ENCODE measurements at places on chromosomes 1 and 21.
A peak's percentile ranks its signal among the peaks of the same experiment; 100 is the strongest.

DNA sequence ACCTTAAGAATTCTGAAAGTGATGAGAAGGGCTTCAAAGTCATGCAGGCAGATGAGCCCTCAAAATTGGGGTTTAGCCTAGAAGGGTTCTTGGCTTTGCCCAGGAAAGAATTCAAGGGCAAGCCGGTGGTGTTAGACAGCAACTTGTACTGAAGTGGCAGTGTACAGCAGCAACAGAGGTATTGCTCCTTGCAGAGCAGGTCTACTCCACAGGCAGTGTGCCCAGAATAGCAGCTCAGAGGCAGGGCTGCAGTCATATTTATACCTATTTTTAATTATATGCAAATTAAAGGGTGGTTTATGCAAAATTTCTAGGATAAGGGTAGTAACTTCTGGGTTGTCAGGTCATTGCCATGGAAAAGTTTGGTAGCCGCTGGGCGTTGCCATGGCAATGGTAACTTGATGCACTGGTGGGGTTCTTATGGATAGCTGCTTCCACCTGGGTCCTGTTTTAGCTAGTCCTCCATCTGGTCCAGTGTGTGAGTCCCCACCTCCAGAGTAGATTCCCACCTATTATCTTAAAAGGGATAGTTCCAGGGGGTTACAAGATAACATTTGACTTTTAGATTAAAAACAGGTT lies 57.9 kb upstream of the CR2 start:
- DNase-seq, result no peak

GRCh38 chr21:33059380-33059841 lies 10.5 kb upstream of the OLIG1 start:
- DNase-seq, result no peak

DNA sequence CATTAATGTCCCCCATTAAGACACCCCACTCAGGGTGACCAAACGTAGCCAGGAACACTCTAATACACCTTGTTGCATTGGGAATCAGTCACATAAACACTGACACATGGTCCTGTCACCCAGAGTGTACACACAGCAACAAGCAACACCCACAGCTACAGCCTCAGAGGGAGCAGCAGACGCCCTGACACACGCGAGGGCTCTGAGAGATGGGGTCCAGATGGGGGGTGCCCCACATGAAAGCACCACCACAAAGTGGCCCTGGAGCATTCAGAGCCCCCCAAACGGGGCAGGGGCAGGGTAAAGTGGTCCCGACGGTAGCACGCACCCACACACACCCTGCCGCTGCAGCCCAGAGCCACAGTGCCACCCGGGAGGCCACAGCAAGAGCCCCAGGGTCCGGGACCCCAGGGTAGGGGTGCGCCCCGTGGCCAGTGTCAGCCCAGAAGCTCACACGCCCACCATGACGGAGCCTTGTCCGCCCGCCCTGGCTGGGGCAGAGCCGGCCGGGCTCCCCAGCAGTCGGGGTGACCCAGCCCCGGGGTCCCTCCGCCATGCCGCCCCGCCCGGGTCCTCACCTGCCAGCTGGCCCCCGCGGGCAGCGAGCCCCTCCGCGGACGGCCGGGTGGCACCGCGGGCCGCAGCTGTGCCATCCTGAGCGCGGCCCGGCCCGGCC lies 47.3 kb downstream of the RAP1GAP start:
- DNase-seq, result no peak

- no peak for DNase-seq
Measured at GRCh38 chr1:175073061-175073460, 5.4 kb downstream of the TNN start.

- DNase-seq, result no peak
Measured at GRCh38 chr1:159554261-159554660, 18.5 kb upstream of the OR10J5 start.

DNA sequence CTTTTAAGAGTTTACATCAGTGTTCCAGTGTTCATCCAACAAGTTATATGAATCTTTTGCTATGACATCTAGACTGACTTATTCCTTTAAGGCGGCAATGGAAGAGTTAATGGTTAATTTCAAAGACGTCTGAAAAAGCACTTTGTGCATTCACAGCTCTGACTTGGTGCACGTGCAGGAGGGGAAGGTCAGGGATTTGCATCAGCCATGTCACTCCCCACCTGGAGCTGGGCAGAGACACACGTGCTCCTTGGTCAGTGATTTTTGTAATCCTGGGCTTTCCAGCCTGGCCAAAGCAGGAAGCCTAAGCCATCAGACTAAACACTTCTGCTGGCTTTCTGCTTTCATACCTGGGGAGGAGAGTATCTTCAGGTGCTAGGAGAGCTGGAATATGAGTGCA lies 96.3 kb downstream of the ST3GAL3 start:
- no peak for DNase-seq

DNA sequence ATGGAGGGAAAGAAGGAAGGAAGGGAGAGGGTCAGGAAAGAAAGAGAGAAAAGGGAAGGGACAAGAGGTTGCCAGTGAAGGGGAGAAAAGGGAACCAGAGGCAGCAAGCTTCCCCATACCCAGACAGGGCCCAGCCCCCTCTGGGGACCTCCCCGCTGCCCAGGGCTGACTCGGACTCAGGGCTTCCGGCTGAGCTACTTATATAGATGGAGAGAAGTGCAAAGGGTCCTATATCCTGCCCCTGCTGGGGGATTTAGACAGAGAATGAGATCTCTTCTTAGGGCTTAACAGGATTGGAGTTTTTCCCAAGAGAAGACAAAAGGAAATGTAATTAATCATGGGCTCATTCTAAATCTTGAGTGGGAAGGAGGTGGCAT lies at the start of gene ETV3L:
Gene ETV3L (minus strand): TSS at position 176 of the 377 bp plus-strand sequence. CDS start 285 bp downstream, outside the sequence.
- no peak for DNase-seq

DNA sequence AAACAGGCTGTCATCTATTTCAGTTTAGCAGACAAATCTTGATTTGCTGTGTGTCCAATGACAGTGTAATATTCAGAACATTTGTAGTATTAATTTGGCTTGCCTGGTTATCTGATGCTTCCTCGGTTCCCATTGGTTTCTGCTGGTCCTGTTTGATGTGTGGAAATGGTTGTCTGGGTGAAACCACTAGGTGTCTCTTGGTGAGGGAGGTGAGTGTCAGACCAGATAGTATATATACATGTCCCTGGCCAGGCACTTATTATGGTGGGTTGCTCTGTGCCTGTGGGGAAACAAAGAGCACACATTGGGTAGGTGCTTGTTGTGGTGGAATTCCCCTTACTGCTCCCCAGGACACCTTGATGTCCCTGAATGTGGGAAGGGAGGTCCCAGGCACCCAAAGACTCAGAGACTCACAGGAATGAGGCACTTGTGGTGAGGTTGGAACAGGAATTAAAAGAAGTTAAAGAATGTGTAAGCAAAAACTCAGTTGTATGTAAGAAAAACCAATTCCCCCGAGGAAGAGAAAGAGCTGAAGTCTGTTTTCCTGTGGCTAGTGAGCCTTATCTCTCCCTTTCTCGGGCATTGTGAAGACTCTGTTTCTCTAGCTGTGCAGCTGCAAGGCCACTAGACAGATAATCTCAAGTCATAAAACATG lies 1519.1 kb downstream of the BRINP3 start:
- DNase-seq, result no peak

DNA sequence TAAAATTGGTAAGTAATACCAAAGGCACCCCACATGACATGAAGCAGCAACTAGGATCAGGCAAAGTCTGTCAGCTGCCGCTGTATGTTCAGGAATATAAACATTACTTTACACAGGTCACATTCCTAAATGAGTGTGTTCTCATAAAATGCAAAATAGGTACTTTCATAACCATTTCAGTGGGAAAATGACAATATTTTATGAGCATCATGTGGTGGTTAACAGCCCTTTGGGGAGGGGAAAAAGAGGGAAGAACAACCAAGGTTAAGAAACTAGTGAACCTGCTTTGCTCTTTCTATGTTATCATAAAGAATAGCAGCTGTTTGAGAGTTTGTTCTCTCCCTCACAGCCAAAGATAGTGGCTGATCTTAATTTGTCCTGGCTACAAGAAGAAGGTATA lies 105.4 kb upstream of the LBR start:
- no peak for DNase-seq

- DNase-seq, result peak; percentile 71
Measured at GRCh38 chr1:226436855-226437491, 29.1 kb upstream of the PARP1 start.

DNA sequence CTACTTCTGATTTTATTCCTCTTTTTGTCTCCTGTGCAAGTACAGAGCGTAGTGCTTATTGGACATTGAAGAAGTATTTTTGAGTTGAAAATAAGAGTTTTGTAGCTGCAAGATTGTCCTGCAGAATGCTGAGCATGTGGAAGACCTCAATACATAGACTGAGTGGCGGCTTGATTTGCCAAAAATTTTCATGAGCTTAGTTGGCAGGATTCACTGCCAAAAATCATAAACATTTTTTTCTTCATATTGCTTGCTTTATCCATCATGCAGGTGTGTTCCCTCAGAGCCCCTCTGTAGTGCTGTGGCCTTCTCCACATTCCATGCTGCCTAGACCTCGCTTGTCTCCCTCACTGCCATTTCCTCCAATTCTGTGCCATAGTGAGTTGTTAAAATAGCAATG lies 100.1 kb downstream of the DUSP10 start:
- DNase-seq, result no peak

All from cerebellum (tissue), 4 donors.